ENCODE measurements at places on chromosomes 1 and 21.
A peak's percentile ranks its signal among the peaks of the same experiment; 100 is the strongest.

GRCh38 chr1:67945733-67946374, 104.6 kb downstream of the DIRAS3 start:
- no peak for DNase-seq

DNA sequence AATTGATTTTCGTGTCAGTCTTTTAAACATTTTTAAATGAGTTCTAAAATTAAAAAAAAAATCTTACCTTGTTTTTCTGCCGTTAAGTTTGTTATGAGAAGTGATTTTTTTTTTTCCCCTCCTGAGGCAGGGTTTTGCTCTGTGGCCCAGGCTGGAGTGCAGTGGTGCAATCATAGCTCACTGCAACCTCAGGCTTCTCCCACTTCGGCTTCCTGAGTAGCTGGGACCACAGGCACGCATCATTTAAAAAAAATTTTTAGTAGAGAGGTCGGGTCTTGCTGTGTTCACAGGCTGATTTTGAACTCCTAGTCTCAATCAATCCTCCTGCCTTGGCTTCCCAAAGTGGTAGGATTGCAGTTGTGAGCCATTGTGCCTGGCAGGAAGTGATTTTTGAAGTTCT, 41.1 kb downstream of the MTR start:
- DNase-seq: no peak

- DNase-seq: no peak
Observed at GRCh38 chr1:235019471-235019870, 109.2 kb downstream of the TOMM20 start.

- no peak for DNase-seq
Observed at GRCh38 chr1:157363660-157364140, 188.6 kb downstream of the FCRL5 start.

DNA sequence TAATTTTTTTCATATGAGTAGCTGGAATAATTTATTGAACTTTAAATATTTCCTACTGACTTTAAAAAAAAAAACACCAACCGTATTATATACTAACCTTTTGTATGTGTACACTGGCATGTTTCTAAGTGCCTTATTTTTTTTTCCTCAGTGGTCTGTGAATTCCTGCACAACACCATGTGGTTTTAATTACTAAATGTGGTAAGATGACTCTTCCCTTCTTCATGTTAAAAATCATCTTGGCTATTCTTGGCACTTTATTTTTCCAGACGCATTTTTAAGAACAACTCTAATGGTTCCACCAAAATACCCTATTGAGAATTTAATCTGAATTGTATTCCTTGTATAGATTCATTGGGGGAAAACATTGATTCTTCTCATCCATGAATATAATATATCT, 28.4 kb downstream of the PPP2R5A start:
- DNase-seq: no peak

DNA sequence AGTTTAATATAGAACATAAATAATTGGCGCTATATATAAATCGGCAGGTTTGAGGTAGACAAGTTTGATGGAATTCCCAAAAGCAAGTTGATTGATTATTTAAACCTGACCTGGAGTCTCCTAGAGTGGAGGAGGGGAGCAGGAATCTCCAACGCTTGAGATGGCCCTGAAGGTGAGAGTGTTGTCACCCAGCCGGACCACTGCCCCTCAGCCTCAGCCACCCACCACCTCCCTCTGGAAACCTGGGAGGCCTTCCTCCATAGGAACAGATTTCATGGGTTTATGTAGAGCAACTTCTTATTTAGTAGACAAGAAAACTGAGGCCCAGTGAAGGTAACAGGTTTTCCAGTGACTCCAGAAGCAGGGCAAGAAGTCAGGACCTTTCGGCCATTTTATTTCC, 389.5 kb downstream of the KIF26B start:
- no peak for DNase-seq

GRCh38 chr1:194289569-194290266, 1103.3 kb upstream of the B3GALT2 start:
- peak; percentile 89 for DNase-seq

- DNase-seq: no peak
Observed at GRCh38 chr1:180269645-180270529, 39.8 kb downstream of the LHX4 start.

- DNase-seq: no peak
Observed at GRCh38 chr1:71857862-71858261, 424.5 kb downstream of the NEGR1 start.

DNA sequence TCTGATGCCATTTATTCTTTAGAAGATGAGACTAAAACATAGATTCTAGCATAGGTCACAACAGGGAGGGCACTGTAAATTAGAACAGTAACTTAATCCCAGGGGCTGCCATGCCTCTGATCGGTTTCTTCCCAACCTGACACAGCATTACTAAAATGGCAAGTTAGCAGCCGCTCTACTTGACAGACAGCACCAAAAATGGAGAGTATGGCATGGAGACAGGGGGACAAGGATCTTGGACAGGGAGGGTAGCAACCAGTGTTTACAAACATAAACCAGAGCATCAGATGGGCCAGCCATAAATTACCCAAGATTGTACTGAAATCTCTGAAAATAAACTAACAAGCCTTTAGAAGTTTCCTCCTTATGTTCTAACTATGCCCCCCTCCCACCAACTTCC, 5.9 kb downstream of the DUSP10 start:
- no peak for DNase-seq

- no peak for DNase-seq
Observed at GRCh38 chr1:64111787-64112186, 91.6 kb upstream of the UBE2U start.

DNA sequence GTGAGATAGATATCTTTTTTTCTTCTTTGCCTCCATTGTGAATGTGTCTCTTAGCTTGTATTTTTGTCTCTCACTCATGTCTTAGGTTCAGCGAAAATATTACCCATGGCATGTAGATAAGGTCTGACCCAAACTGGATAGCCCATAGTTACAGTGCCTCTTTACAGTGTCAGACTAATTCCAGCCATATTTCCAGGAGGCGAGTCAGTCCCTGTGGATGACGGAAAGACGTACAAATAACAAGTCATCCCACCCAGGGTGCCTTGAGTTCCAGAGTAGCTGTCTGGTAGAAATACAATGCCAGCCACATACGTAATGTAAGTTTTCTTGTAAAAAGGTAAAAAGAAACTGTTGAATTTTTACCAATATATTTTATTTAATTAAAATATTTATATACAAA, 157.3 kb downstream of the ZNF281 start:
- no peak for DNase-seq

DNA sequence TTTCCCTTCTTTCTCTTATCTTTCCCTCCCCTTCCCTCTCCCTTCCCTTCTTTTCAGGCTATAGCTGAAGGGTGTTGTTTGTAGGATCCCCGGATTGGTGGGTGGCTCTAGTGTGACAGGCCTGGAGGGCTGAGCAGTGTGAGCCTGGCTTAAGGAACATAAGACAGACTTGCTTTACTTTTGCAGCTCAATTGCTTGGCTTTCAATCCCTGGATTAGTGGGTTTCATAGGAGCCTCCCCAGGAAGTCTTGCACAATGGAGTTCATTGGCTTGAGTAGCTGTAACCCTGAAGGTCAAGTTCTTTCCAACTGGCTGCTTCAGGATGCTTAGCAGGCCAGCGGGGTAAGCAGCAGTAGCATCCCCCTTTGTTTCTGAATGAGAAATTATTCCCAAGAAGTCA, 126.7 kb downstream of the CAMTA1 start:
- DNase-seq: no peak

GRCh38 chr1:16168622-16169360, 12.9 kb upstream of the EPHA2 start:
- no peak for DNase-seq

- no peak for DNase-seq
Observed at GRCh38 chr1:184296466-184297243, 90.2 kb upstream of the C1orf21 start.

DNA sequence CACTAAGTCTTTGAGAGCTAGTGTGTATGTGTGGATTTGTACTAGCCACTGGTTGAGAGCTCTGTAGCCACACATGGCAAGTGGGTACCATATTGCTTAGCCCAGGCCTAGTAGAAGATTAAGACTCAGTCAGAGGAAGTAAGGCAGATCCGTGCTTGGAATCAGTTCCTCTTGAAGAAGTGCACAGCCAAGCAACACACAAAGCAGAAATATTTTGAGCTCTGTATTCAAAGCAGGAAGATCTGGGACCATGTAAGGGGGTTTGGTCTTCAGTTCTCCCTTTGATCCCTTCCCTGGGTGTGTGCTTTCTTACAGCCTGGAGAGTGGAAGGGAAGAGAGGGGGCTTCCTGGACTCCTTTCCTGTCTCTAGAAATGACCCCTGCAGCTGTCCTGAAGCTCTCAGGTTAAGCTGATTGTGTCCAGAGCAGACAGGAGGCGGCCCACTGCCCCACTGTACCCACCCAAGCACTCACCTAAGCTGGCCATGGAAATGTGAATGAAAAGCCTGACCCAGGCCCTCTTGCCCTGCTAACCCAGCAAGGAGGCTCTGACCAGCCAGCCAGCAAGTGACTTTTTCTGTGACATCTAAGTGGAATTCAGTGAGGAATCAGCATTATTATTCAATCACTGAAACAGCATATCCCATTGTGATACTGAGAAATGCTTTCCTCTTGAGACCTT, 3.6 kb downstream of the ETS2 start:
- no peak for DNase-seq

- DNase-seq: no peak
Observed at GRCh38 chr1:245566134-245566533, 411.3 kb downstream of the KIF26B start.

DNA sequence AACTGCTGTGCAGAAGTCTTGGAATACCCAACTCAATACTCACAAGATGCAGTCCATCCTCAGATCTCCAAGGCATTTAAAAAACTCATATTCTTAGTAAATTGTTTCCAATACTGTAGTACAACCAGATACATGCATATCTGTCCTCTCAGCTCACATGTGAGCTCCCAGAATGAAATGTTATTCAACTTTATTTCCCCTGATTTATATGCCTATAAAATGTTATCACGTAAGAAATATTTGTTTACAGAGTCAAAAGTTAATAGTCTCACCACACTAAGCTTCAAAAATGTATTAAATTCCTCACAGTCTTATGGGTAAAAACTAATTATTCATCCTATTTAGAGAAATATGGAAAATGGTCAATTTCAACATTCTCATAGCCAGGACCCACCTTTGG, 56.6 kb downstream of the LTN1 start:
- DNase-seq: no peak

GRCh38 chr1:169538998-169539871, 47.0 kb downstream of the F5 start:
- no peak for DNase-seq

GRCh38 chr1:223031733-223032601, 111.1 kb downstream of the TLR5 start:
- DNase-seq: no peak

DNA sequence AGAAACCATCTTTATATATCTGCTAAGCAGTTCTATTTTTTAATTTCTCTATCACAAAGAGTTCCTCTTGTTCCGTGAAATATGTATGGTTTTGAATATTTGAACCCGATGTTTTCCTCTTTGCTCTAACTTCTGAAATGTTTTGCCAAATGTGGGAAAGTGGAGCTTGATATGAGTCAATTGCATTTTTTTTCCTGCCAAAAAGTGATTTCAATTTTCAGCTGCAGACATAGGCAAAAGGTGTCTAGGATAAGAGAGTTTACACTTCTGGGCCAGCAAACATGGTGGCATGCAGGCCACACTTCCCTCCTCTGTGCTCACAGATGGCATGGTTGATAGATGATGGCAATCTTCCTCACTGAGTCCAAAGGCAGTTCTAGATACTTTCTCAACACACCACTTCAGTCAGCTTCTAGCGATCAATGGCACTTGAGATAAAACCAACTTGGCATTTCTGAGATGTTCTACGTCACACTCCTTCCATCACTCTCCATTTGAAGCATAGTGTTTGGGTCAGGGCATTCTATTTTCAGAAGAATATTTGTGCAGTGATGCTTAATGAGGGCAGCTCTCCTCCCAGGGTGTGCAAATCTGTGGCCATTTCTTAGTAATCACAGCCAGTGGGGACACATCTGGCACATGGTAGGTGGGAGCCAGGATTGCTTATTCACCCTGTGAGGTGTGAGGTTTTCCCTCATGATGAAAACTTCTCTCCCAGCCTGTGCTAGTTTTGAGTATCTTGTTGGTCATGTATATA, 54.4 kb upstream of the SCAF4 start:
- DNase-seq: no peak

DNA sequence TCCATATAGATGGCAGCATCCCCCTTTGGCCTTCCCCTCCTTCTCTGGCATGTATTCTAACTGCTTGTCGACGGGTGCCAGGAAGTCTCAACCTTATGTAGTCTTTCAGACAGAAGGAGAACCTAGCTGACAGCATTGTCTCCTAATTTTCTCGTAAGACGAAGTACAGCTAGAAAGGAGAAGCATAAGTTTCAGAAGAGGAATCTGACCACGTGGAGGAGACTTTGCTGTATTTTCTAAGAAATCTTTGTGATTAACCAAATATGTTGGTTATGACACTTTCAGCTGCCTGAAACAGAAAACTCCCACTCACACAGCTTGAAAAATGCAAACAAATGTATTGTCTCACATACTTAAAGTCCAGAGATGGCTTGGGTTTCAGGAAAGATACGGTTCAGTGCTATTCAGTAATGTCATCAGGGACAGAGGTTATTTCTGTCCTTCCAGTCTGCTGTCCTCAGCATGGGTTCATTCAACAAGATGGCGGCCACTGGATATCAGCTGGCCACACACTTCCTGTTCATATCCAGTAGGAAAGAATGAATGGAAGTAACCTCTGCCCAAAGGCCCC, 109.5 kb upstream of the ZNF648 start:
- no peak for DNase-seq

GRCh38 chr1:168100315-168101002, 36.3 kb downstream of the GPR161 start:
- DNase-seq: no peak

DNA sequence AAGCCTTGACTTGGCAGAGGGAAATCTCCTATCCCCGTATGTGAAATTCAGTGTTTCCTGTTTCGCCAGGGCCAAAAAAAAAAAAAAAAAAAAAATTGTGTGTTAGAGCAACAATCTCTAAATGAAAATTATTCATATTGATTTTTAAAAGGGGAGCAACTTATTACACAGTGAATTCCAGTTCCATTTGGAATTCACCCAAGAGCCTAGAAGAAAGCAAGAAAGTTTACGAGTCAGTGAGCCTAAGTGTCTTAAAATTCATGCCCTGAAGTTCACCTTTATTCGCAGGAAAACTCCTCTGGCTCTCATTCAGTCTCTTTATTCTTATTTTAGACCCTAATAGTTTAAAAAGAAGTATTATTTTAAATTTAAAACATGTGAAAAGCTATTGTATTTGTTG, 42.1 kb upstream of the HUNK start:
- DNase-seq: no peak

- DNase-seq: peak; percentile 48
Observed at GRCh38 chr1:58754683-58755467, 29.0 kb downstream of the JUN start.
